ENCODE measurements at places on chromosomes 1 and 21.

GRCh38 chr1:187588917-187589316 is 760.2 kb downstream of the PLA2G4A start:
- no peak for DNase-seq

- no peak for DNase-seq
Measured at GRCh38 chr21:40733024-40733397, 113.9 kb downstream of the DSCAM start.

DNA sequence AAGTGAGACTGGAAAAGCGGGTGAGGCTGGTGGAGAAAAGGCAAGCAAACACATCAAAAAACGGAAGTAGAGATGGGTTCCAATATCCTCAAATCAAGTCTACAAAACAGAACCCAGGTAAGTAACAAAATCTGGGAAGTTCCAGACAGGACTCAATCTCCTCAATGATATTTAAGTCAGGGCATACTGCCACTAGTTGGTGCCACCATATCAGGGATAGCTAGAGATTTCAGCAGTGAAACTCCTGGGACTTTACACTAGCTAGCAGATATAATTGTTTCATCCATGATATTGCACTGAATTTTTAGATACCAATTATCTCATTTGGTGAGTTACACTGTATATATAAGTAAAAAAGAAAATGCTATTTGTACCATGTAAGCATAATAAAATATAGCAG is 52.0 kb downstream of the EYA3 start:
- no peak for DNase-seq

- no peak for DNase-seq
Measured at GRCh38 chr1:31507676-31508530, 68.4 kb upstream of the TINAGL1 start.

- DNase-seq: no peak
Measured at GRCh38 chr1:27120854-27121253, 34.1 kb downstream of the SLC9A1 start.

DNA sequence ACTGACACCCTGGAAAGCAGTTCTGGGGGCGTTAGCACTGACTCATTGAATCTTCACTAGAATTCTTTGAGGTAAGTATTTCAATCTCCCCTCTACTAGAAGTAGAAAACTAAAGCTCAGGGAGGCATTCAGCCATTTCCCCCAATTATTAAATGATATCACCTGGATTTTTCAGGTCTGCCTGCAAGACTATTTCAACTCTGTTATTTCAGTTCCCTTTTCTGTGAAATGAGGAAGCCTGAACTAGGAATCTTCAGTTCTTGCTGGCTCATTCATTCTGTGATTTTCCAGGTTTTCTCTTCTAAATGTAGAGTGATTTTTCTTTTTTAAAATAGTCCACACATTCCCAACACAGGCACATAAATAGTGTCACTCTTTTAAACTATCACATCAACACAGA is 337.0 kb upstream of the NR5A2 start:
- no peak for DNase-seq

DNA sequence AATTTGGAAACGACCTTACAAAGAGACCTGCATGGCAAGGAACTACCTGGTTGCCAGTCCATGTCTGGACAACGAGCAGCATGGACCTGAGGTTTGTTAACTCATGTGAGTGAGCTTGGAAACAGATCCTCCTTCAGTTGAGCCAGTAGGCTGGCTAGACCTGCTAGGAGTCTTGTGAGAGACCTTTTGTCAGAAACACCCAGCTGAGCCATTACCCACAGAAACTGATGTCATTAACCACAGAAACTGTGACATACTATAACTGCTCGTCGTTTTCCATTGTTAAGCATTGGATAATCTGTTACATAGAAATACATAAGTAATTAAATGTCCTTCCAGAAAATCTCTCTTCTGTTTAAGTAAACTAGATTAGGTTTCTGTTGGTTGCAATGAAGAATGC is 211.1 kb upstream of the C21orf91 start:
- no peak for DNase-seq

GRCh38 chr1:20325407-20325843 is 34.8 kb downstream of the VWA5B1 start:
- no peak for DNase-seq

GRCh38 chr1:22208268-22208972 is 65.5 kb upstream of the WNT4 start:
- DNase-seq: peak; percentile 53

GRCh38 chr1:32647308-32648134 is 2.8 kb downstream of the ZBTB8OS start:
- DNase-seq: no peak
